Chondrocyte (in vitro differentiated cells): ENCODE measurements at places on chromosomes 3 and 15.

DNA sequence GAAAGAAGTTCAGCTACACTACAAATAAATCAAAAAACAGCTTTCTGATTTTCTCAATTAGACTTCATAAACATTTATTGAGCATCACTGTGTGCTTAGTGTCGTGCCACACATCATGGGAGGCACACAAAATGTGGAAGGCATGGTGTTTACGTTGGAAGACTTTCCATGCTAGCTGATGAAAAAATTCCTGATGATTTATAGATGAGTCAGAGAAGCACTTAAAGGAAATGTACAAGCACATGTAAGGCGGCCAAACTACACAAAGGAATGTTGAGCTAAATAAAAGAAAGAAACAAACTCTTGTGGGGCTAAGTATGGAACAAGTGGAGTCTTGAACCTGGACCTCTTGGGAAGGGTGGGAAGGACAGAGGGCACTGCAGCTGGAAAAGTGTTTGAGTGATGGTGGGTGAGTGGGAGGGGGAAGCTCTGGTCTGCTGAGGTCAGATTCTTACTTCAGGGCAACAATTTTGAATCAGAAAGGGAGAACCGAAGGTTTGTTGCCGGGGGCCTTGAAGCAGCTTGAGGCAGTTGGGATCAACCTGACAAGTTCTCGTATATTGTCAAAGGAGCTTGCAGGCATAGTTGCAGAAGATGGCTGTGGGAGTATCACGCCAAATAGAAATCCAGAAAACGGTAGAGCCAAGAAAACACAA, 66.9 kb downstream of the FOXB1 start:
- H3K27me3 ChIP-seq: peaks cover 5% of the 10 kb centered on the region
- H3K36me3 ChIP-seq: peaks cover 2% of the 10 kb centered on the region
- H3K27ac ChIP-seq: peak overlapping the region; percentile 92
- DNase-seq: no peak

GRCh38 chr3:190105876-190106275, 14.8 kb downstream of the P3H2 start:
- H3K27me3 ChIP-seq: no peaks in the 10 kb centered on the region
- no peaks in the 10 kb centered on the region for H3K36me3 ChIP-seq
- no peak overlapping the region for H3K27ac ChIP-seq
- peaks cover 49% of the 10 kb centered on the region for H3K4me1 ChIP-seq
- DNase-seq: no peak

DNA sequence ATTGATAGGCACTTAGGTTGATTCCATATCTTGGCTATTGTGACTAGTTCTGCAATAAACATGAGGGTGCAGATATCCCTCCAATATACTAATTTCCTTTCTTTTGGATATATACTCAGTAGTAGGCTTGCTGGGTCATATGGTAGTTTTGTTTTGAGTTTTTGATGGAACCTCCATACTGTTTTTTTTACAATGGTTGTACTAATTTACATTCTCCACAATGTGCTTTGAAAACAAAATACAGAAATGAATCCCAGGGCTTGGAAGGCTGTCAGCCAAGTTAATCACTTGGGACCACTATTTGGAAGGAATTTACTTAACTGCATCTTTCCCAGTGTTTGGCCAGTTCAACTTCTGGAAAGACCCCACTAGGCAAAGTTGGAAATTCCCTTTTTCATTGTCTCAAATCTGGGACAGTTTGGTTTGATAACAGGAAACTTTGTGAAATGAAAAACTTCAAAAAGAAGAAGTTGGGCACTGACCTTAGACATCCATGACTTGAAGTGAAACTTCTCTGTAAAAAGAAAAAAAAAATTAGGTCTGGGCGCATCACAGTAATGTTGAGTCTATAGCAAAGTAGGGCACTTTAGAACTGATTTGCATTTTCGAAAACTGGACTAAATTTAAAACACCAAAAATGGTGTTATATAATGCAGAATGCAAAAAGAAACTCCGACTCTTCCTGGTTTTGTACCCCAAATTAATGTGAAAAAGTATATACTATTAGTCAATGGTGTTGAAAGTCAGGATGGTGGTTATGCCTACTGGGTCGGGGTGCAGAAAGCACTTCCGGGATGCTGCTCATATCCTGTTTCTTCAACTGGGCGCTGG, 6.0 kb downstream of the CTSH start:
- no peak overlapping the region for H3K27ac ChIP-seq
- H3K36me3 ChIP-seq: peaks cover 4% of the 10 kb centered on the region
- H3K4me1 ChIP-seq: peaks cover 11% of the 10 kb centered on the region

- no peak overlapping the region for H3K4me3 ChIP-seq
- H3K27me3 ChIP-seq: no peaks in the 10 kb centered on the region
- no peak overlapping the region for H3K27ac ChIP-seq
- DNase-seq: no peak
These were observed 63.7 kb downstream of the DCLK3 start for GRCh38 chr3:36700537-36701248.

GRCh38 chr15:87949575-87950223, 306.8 kb downstream of the NTRK3 start:
- no peaks in the 10 kb centered on the region for H3K36me3 ChIP-seq
- H3K4me3 ChIP-seq: no peak overlapping the region
- H3K4me1 ChIP-seq: no peaks in the 10 kb centered on the region
- no peak for DNase-seq

GRCh38 chr15:80870893-80871292, 91.7 kb downstream of the CEMIP start:
- H3K27ac ChIP-seq: no peak overlapping the region
- no peak overlapping the region for H3K4me3 ChIP-seq
- no peak for DNase-seq
- H3K36me3 ChIP-seq: peaks cover 23% of the 10 kb centered on the region

DNA sequence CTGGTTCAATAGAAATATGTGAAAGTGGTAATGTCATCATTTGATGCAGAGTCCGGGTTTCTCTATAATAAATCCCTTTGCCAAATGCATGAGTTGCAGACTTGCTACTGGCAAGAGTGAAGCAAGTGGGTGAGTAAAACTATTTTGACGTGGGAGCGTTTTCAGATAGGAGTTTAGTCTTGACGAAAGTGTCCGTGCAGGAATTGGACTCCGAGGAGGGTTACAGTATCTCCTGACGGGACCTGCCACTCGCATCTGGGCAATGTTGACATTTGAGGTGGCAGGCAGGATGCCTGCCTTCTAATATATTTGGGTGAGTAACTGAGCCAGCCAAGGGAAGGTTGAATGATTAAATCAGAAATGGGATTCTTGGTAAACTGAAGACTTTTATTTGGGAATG, 16.0 kb downstream of the CDV3 start:
- peaks cover 35% of the 10 kb centered on the region for H3K4me1 ChIP-seq
- no peak overlapping the region for H3K27ac ChIP-seq
- H3K4me3 ChIP-seq: no peak overlapping the region
- no peak for DNase-seq
- H3K27me3 ChIP-seq: no peaks in the 10 kb centered on the region
- peaks cover 31% of the 10 kb centered on the region for H3K36me3 ChIP-seq

- H3K36me3 ChIP-seq: no peaks in the 10 kb centered on the region
- H3K4me1 ChIP-seq: no peaks in the 10 kb centered on the region
- DNase-seq: no peak
These were observed 37.3 kb upstream of the CACNA1D start for GRCh38 chr3:53457068-53457467.

GRCh38 chr3:3165241-3165640, 14.2 kb downstream of the CRBN start:
- H3K27me3 ChIP-seq: no peaks in the 10 kb centered on the region
- H3K4me1 ChIP-seq: peaks cover 11% of the 10 kb centered on the region
- DNase-seq: no peak
- H3K36me3 ChIP-seq: peaks cover 33% of the 10 kb centered on the region
- no peak overlapping the region for H3K4me3 ChIP-seq

DNA sequence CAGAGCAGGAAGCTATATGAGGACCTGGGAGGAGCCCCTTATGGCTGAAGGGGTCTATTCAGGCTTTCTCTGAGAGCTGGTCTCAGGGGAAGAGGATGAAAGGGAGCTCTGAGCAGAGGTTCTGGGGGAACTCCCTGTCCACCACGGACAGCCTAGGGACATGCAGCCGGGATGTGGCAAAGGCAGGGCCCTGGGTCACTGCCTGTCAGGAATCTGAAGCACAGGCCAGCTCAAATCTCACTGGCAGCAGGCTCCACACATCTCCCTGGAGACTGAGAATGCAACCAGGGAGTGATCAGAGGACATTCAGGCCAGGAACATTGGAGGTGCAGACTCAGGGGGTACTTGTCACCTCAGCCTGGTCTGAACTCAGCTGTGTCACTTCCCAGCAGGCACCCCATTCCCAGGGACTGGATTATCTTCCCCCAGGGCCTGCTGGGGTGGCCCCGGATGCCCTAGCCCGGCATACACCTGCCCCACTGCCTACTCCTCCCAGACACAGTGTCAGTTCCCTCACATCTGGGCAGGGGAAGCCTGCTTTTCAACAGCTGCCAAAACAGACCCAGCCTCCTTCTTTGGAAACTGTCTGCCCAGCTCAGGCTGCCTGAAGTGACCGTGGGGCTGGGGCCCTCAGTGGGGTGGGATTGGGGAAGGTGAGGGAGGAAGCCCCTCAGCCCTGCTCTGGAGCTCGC, 18.3 kb upstream of the SEMA3F start:
- no peak overlapping the region for H3K27ac ChIP-seq
- no peaks in the 10 kb centered on the region for H3K27me3 ChIP-seq
- H3K4me3 ChIP-seq: no peak overlapping the region
- DNase-seq: no peak
- no peaks in the 10 kb centered on the region for H3K36me3 ChIP-seq
- peaks cover 21% of the 10 kb centered on the region for H3K4me1 ChIP-seq
